ENCODE measurements at places on chromosomes 1 and 21. TPM values are rescaled to one million over a fixed set of nuclear protein-coding genes. Genes with fewer than 3 reads are reported as not detected.
A peak's percentile ranks its signal among the peaks of the same experiment; 100 is the strongest.

KRTAP11-1 gene
- total RNA-seq: not detected

SLC35F3 gene
- total RNA-seq: 10.9 TPM

- peaks cover 3% of the 10 kb centered on the region for H3K4me1 ChIP-seq
- H3K27me3 ChIP-seq: peaks cover 2% of the 10 kb centered on the region
- no peaks in the 10 kb centered on the region for H3K36me3 ChIP-seq
- DNase-seq: no peak
These were observed 62.1 kb downstream of the PIK3R3 start for GRCh38 chr1:46070164-46070814.

GRCh38 chr1:61201035-61201434 is 118.7 kb downstream of the NFIA start:
- no peak overlapping the region for H3K27ac ChIP-seq
- DNase-seq: no peak
- H3K4me1 ChIP-seq: no peaks in the 10 kb centered on the region

DNA sequence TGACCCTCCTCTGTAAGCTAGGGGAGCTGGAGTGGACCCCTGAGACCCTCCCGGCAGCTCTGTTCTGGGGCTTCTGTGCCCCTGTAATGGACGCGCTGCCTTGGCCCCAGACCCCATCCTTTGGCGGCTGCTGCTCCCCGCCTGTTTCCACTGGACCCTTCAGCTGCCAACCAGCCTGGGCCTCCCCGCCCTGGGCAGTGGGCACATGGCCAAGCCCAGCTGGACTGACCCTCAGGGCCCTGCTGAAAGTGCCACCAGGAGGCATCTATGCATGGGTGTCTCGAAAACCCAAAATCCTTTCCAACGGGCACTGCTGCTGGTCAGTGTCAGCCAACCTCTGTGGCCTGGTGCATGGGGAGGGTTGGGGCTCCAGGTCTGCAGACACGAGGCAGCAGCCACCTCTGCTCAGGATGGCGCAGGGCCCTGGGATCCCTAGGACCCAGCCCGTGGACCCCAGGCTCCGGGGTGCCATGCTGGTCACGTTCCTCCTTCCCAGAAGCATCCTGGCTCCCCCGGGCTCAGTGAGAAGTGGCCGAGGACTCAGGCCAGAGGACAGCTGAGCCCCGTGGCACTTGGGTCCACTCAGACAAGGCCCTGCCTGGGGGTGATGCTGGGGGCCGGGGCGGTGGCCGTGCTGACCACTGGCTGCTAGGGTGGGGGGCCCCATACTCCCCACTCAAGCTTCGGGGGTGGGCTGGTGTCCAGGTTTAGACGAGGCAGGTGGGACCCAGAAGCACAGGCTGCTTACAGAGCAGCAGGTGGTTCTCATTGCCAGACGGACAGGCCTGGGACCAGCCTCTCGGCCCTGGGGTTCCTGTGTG is 46.9 kb downstream of the SLX9 start:
- DNase-seq: no peak
- no peaks in the 10 kb centered on the region for H3K36me3 ChIP-seq
- H3K4me3 ChIP-seq: no peak overlapping the region
- no peak overlapping the region for H3K27ac ChIP-seq
- H3K4me1 ChIP-seq: no peaks in the 10 kb centered on the region

- no peak overlapping the region for H3K4me3 ChIP-seq
- no peak overlapping the region for H3K27ac ChIP-seq
- no peaks in the 10 kb centered on the region for H3K4me1 ChIP-seq
- H3K27me3 ChIP-seq: peaks cover 6% of the 10 kb centered on the region
- no peaks in the 10 kb centered on the region for H3K36me3 ChIP-seq
These were observed 72.3 kb upstream of the PALMD start for GRCh38 chr1:99573431-99574217.

GRCh38 chr1:26285366-26286063 is 5.6 kb downstream of the SH3BGRL3 start:
- peaks cover 88% of the 10 kb centered on the region for H3K4me1 ChIP-seq
- H3K4me3 ChIP-seq: peak overlapping the region; percentile 88
- peaks cover 35% of the 10 kb centered on the region for H3K36me3 ChIP-seq

DNA sequence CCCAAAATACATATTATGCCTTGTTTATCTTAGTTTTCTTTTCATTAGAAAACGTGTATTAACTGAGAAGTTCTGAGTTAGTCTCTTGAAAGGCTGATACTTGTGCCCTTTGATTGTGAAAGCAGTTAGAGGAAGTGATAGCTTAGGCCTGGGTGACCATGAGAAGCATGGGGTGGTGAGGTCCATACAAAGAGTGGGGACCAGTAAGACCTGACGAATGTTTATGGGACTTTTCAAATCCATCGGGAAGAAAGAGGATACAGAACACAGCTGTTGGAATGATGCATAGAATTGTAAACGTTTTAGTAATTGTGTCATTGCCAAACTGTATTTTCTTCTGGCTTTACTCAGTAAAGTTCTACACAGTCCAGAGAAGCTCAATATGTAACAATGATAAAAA is 259.8 kb downstream of the LMO4 start:
- H3K4me3 ChIP-seq: no peak overlapping the region
- no peak overlapping the region for H3K27ac ChIP-seq
- H3K36me3 ChIP-seq: no peaks in the 10 kb centered on the region
- no peaks in the 10 kb centered on the region for H3K4me1 ChIP-seq

GRCh38 chr1:183778045-183778444 is 26.9 kb upstream of the RGL1 start:
- no peak for DNase-seq
- H3K36me3 ChIP-seq: no peaks in the 10 kb centered on the region
- H3K4me1 ChIP-seq: no peaks in the 10 kb centered on the region
- H3K4me3 ChIP-seq: no peak overlapping the region
- no peak overlapping the region for H3K27ac ChIP-seq
